ENCODE measurements at places on chromosomes 11 and 22. TPM values are rescaled to one million over a fixed set of nuclear protein-coding genes. Genes with fewer than 3 reads are reported as not detected.

Gene MYBPC3
- not detected for polyA plus RNA-seq

Gene GUCY1A2
- not detected for polyA plus RNA-seq

Gene OR5D16
- not detected for polyA plus RNA-seq

Gene CHRM1
- polyA plus RNA-seq, result not detected

Gene OR51B2
- not detected for polyA plus RNA-seq

Gene KCNQ1OT1
- polyA plus RNA-seq, result 0.10 TPM

Gene VSIG10L2
- not detected for polyA plus RNA-seq

DNA sequence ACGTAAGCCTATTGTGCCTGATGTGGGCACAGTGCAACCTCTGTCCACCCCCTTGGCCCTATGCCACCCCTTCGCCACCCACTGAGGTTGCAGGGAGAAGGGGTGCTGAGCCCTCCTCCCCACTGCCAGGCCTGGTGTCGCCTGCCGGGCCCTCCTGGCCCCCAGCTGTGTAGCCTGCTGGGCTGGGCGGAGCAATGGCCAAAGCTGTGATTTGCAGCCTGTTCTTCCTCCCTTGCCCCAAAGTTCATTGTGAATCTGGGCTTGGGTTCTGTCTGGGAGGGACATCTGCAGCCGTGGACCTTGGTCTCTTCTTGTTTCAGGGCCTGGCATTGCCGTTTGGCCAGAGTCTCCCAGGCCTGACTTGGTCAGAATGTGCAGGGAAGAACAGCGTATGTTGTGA lies 121.9 kb downstream of the PKNOX2 start:
- H3K27me3 ChIP-seq, result no peaks in the 10 kb centered on the region
- H3K4me3 ChIP-seq, result no peak overlapping the region

DNA sequence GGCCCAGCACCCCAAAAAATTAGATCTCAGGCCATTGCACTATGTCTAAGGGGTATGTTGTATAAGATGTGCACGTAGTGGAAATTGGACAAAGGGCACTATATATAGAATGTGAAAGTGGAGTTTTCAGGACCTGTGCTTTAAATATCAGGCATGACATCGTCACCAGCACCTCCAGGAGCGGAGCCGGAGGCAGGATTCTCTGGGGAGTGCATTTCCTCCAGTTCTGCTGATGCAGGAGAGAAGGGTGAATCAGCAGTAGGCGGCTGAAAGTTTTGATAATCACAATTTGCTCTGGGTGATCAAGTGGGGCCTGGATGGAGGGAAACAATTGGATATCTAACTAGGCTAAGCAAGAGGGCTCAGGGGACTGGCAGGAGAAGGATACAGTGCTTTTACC lies 69.1 kb upstream of the NTM start:
- DNase-seq, result no peak
- H3K27me3 ChIP-seq, result no peaks in the 10 kb centered on the region
- H3K36me3 ChIP-seq, result no peaks in the 10 kb centered on the region
- no peaks in the 10 kb centered on the region for H3K4me1 ChIP-seq
- H3K4me3 ChIP-seq, result no peak overlapping the region

DNA sequence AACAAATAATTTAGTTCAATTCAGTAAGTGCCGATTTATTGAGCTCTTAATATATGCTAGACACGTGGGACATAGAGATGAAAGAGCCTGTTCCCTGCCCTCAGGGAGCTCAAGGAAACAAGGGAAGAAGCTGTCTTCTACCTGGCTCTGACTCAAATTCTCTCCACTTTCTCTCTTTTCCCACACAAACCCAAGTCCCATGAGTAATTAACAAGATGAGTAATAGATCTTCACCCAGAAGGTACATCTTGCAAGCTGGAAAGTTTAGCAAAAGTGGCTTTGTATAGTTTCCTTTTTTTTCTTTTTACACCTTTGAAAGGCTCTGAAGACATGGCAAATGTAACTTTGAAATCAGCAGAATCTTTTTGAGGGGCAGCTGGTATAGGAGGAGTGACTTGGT lies 48.2 kb upstream of the CHST1 start:
- H3K4me1 ChIP-seq, result no peaks in the 10 kb centered on the region
- DNase-seq, result no peak
- no peaks in the 10 kb centered on the region for H3K27me3 ChIP-seq
- no peaks in the 10 kb centered on the region for H3K36me3 ChIP-seq
- H3K4me3 ChIP-seq, result no peak overlapping the region

DNA sequence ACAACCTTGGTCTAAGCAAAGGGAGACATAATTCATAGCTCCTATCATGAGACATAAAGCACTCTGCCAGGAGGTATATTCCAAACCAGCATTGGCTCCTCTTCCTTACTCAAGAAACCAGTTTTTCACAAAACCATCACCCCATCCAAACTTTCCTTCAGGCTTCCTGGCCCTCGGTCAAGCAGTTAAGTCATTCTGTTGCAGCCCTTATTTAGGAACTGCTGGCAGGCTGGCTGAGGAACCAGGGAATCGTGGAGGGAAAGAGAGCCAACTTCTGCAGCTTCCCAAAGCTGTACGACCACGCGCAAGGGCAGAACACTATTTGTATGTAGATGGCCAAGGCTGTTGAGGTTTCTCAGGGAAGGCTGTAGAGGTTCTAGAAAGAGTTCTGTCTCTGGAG lies 680 bp downstream of the IFT46 start:
- H3K4me1 ChIP-seq, result peaks cover 5% of the 10 kb centered on the region
- no peak overlapping the region for H3K27ac ChIP-seq
- no peak overlapping the region for H3K4me3 ChIP-seq

DNA sequence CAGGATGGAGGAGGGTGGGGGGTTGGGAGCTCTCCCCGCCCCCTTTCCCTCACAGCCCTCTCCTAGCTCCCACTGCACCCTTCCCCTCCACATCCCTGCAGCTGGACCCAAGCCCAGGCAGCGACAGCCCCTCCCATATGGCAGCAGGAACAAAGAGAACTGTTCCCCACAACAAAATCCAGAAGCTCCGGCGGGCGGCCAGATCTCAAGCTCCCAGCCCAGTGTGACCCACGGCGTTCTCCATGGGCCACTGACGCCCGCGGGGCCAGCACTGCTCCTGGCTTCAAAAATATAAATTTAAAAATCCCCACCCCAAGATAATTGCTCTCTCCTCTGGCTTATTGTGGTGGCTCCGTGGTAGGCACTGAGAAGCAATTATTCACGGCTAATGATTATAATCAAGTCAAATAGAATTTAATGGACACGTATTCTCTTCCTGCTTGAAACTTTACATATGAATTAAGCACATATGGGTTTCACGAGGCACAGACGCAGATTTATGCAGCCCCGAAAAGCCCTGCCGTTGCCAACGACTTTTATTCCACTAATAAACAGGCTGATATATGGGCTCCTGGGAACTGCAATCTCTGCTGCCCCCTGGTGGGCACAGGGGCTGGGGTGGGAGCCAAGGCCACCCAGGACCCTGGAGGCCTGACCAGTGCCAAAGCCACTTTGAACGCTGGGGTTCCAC lies 17.5 kb downstream of the MACROD1 start:
- no peaks in the 10 kb centered on the region for H3K36me3 ChIP-seq
- no peaks in the 10 kb centered on the region for H3K4me1 ChIP-seq
- H3K27ac ChIP-seq, result no peak overlapping the region
- no peaks in the 10 kb centered on the region for H3K27me3 ChIP-seq

DNA sequence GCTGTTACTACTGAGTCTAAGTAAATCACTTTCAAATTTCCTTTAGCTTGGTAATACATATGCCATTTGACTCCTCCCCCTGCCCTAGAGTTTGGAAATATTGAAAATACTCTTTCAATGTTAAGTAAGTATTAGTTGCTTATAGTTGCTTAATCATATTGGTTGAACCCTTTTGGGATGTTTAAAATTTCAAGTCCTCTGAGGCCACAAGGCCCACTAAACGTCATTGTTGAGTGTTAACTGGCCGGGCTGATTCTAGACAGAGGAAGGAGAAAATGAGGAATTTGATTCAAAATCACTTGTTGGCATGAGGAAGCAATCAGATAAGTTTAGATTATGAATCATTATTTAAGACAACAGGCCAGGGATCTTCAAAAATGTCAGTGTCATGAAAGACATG lies 8.5 kb downstream of the NAV2 start:
- H3K27me3 ChIP-seq, result no peaks in the 10 kb centered on the region
- H3K27ac ChIP-seq, result no peak overlapping the region
- DNase-seq, result no peak
- peaks cover 31% of the 10 kb centered on the region for H3K4me1 ChIP-seq
- no peaks in the 10 kb centered on the region for H3K36me3 ChIP-seq

- H3K4me1 ChIP-seq, result peaks cover 56% of the 10 kb centered on the region
- H3K27ac ChIP-seq, result no peak overlapping the region
- no peaks in the 10 kb centered on the region for H3K27me3 ChIP-seq
- DNase-seq, result no peak
- H3K4me3 ChIP-seq, result no peak overlapping the region
- H3K36me3 ChIP-seq, result no peaks in the 10 kb centered on the region
Observed at GRCh38 chr11:75330291-75330690, 21.2 kb downstream of the ARRB1 start.

DNA sequence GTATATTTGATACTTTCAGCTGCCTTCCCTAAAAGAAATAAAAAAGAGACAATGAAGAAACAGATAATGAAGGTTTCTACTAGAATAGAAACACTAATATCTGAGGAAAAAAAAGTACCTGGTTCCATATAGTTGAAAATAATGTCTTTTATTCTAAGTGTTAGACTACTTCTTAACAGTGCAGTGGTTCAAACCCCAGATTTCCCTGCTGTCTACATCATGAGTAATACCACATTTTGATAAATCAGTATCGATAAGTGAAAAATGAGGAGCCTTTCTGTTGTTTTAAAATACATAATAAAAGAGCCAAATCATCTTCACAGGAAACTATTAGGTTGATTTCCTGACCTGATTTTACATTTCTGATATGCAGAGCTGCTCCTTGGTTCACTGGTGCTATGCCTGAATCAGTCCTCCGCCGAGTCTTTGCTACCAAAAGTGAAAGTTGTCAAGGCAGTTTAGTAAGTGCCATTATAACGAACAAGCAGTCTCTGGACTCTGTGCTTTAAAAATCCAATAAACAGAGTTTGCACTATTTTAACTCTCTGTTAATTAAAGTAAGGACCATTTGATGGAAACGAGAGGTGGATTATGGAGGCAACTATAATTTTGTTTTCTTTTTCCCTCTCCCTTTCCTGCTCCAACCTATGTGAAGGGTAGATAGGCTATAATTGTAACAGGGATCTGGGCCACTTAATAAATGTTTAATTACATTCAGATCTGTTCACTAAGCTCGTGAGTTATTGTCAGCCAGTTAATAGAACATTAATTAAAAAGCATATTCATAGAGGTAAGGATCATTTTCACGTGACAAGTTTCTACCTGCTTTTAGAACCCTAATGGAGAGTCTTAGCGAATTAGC lies 724.5 kb upstream of the RAG2 start:
- no peak for DNase-seq
- H3K36me3 ChIP-seq, result no peaks in the 10 kb centered on the region
- no peak overlapping the region for H3K27ac ChIP-seq
- H3K27me3 ChIP-seq, result no peaks in the 10 kb centered on the region
- no peaks in the 10 kb centered on the region for H3K4me1 ChIP-seq

- H3K4me3 ChIP-seq, result no peak overlapping the region
- no peaks in the 10 kb centered on the region for H3K27me3 ChIP-seq
- H3K27ac ChIP-seq, result no peak overlapping the region
Observed at GRCh38 chr11:122633219-122633829, 22.2 kb upstream of the UBASH3B start.

DNA sequence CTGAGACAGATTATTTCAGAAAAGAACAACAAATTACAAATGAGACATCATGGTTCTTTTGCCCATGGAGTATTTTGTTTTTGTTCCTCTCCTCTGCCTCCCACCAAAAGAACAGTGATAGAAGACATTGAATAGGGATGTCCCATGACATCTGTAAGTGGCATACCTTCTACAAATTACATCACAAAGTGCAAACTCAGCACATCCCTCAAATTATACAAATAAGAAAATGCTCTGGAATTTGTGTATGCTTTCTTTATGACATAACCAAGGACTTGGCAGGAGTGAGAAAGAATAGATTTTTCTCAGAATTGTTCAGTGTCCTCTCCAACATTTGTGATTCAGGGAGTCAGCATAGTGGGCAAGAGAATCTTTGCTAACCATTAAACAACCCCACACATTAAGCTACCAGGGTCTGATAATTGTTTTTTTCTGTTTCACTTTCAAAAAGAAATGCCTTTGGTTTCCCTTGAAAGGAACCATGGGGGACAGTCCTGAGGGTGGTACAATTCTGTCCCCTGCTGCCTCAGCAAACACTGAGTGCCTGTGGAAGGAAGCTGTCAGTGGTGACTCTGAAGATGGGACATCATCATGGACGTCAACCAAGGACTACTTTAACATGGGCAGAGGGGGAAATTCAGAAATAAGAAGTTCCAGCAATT lies 430.3 kb downstream of the AASDHPPT start:
- H3K4me1 ChIP-seq, result no peaks in the 10 kb centered on the region
- no peaks in the 10 kb centered on the region for H3K36me3 ChIP-seq
- H3K27ac ChIP-seq, result no peak overlapping the region
- DNase-seq, result no peak

GRCh38 chr11:8256271-8257002 lies 7.2 kb downstream of the LMO1 start:
- peaks cover 6% of the 10 kb centered on the region for H3K27me3 ChIP-seq
- H3K4me3 ChIP-seq, result no peak overlapping the region
- H3K4me1 ChIP-seq, result no peaks in the 10 kb centered on the region
- no peak for DNase-seq

GRCh38 chr22:27405672-27406388 lies 395.7 kb downstream of the MN1 start:
- no peaks in the 10 kb centered on the region for H3K4me1 ChIP-seq
- no peaks in the 10 kb centered on the region for H3K27me3 ChIP-seq
- H3K27ac ChIP-seq, result no peak overlapping the region
- no peaks in the 10 kb centered on the region for H3K36me3 ChIP-seq
- H3K4me3 ChIP-seq, result no peak overlapping the region

Measured in CD4-positive, alpha-beta memory T cell (primary cell).